ENCODE measurements at places on chromosomes 2 and 18.

DNA sequence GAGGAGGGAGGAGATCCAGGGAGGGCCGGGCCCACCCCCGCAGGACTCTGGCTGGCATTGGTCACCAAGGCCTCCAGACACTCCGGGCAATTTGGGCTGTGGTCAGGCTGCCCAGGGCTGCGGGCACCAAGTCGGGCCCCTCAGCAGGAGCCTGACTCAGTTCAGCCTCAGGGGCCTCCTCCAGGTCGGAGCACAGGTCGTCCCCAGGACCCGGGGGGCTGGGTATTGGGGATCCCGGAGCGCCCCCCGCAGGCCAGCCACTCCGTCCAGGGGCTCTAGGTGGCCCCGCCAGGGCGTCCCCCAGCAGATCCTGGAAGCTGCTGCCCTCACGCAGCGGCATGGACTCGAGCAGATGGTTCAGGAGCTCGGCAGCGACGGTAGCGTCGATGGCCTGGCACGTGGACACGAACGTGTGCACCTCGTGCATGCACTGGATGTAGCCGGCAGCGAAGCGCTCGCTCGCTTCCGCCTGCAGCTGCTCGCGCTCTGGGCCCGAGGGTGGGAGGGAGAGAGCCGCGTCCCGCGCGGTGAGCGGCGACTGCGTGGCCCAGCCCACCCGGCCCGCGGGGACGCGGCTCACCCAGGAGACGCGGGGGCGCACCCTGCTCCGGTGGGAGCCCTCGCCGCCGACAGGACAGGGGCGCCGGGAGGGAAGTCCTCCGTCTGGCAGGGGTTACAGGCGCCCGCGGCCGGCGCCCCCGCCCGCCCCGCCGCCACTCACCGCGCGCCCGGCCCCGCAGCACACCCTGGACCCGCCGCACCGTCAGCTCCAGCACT lies 884 bp downstream of the HES6 start:
- DNase-seq, result peak; percentile 68

GRCh38 chr2:184677171-184677570 lies 78.8 kb downstream of the ZNF804A start:
- DNase-seq, result no peak

DNA sequence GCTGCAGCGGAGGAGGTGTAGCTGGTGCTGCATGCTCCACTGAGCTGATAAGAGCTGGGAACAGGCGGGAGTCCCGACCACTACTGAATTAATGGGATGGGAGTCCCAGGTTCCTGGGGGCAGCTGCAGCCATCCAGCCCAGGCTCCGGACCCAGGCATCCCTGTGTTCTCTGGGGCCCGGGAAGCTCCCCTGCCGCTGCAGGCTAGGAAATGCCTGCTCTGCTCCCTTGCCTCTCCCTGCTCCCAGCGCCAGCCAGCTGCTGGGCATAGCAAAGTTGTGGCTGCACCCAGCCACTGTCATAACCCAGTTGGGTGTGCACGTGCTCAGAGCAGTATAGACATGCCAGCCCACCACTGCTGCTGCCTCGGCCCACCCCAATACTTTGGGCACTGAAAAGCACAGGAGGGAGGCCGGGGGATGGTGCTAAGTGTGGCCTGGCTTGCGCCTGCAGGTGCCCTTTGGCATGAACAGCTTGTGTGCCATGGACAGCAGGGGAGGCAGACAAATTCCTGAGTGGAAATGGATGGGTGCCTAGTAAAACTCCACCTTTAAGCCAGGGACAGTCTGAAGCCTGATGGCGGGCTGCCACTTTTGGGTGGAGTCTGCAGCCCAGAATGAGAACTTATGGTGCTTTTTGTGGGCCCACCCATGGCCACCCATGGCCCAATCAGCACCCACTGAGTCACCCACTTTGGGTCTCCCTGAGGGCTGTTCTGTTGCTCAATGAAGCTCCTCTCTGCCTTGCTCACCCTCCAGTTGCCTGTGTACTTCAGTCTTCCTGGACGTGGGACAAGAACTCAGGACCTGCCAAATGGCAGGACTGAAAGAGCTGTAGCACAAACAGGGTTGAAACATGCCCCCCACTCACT lies 219.3 kb upstream of the TMEFF2 start:
- no peak for DNase-seq

- no peak for DNase-seq
Measured at GRCh38 chr18:57975805-57976204, 68.2 kb upstream of the NEDD4L start.

GRCh38 chr18:8247700-8248099 lies 361.5 kb upstream of the RAB12 start:
- no peak for DNase-seq

DNA sequence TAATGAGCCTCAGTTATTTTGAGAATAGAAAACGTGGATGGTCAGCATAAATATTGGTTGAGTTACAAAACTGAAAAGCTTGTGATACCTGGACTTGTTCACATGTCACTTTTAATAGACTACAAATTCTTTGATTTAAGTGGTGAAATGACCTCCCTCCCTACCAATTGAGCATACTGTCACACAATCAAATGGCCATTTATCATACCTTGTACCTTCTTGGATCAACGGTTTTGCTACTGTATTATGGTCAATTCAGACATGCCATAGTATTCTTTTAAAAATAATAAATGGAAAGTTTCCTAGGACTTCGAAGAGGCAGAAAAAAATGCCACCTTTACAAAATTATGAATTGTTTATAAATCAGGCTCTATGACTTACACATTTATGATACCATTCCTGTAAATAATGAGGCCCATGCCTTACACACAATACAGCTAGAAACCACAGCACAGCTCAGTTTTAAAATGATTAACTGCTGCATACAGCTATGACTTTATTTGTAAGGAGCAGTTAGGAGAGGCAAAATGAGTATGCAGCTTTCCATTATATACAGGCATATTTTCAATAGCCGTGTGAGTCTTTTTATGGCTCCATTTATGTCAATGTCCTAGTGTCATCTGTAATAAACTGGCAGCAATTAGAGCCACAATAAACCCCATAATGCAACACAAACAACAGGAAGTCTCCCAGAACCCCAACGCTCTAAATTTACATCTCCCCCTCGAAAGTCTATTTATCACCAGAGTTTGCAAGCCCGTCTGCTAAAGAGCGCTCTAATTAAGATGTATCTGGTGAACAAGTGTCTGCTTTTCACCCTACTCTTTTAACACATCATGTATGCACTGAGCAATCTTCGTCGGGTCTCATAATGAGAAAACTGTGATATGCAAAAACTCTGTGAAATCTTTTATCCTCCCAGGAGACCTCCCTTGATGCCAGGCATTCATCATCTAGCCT lies 176.1 kb downstream of the ZNF521 start:
- DNase-seq, result no peak

- DNase-seq, result no peak
Measured at GRCh38 chr2:239092571-239093294, 244.8 kb downstream of the TWIST2 start.

DNA sequence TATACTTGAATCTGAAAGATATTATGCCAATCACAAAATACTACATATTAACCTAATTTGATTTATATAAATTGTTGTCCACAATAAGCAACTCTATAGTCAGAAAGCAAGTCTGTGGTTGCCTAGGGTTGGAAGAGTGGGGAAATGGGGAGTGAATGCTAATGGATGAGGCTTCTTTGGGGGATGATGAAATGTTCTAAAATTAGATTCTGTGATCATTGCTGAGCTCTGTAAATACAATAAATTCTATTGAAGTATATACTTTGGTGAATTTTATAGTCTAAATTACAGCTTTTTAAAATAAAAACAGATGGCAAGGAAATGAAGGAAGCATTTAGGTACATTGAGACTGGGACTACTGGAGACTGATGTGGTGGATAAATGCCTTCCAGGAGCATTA lies 275.5 kb downstream of the MBD2 start:
- DNase-seq, result no peak

DNA sequence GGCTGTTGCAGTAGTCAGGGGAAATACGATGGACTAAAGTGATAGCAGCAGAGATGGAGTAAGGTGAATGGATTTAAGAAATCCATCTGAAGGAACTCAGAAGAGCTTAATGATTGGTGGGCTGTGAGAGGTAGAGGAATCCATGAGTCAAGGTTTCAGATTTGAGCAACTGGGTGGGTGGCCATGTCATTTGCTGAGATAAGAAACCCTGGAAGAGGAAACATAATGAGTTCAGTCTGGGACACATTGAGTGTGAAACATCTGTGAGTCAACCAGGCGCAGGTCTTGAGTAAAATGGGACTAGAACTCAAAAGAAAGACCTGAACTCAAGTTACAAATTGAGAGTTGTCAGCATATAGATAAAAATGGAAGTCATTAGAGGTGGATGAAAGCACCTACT lies 19.7 kb upstream of the ASNSD1 start:
- no peak for DNase-seq

GRCh38 chr2:219570194-219570923 lies 980 bp downstream of the OBSL1 start:
- no peak for DNase-seq

DNA sequence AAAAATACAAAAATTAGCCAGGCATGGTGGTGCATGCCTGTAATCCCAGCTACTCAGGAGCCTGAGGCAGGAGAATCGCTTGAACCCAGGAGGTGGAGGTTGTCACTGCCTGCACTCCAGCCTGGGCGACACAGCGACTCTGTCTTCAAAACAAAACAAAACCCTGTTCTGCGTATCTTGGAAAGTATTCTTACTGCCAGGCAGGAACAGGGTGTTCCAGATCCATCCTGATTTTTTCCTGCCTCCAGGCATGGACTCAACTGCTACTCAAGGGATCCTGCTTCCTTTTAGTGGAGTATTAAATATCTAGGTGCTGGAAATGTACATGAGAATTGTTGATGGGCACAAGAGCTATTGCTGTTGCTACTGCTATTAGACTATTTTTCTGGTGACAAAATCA lies 12.3 kb downstream of the HSPD1 start:
- no peak for DNase-seq

DNA sequence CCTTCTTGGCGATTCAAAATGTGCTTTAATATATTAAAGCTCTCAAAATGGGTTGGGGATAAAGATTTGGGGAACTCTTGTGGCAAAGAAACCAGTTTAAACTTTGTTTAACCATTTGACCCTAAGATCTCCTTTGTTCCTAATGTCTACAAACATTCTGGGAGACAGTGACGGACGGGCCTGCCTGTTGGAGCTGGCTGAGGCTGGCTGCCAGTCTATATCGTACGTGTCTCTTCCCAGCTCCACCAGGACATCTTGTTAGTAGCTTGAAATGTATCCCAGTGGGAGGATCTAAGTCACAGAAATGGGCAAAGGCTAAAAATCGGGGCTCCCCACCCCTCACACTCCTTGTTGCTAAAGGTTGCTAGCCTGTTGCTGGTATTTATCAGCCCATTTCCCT lies 30.7 kb downstream of the ZNF532 start:
- DNase-seq, result no peak

DNA sequence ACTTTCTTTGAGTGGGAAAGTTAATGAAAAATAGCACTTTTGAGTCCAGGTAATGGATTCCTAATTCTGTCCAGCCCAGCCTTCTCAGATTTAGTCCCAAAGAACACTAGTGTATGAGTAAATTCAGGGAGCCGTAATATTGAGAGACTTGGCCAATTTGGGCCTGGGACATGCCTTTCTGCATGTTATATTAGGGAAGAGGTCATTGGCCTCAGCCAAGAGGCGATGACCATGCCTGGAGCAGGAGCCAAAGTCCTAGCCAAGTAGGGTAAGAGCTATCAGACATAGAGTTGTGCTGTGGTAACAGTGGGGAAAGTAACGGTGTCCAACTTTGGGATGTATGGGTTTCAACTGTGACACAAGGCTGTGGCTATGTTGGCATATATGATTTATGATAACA lies 336.5 kb upstream of the ZNF804A start:
- no peak for DNase-seq

DNA sequence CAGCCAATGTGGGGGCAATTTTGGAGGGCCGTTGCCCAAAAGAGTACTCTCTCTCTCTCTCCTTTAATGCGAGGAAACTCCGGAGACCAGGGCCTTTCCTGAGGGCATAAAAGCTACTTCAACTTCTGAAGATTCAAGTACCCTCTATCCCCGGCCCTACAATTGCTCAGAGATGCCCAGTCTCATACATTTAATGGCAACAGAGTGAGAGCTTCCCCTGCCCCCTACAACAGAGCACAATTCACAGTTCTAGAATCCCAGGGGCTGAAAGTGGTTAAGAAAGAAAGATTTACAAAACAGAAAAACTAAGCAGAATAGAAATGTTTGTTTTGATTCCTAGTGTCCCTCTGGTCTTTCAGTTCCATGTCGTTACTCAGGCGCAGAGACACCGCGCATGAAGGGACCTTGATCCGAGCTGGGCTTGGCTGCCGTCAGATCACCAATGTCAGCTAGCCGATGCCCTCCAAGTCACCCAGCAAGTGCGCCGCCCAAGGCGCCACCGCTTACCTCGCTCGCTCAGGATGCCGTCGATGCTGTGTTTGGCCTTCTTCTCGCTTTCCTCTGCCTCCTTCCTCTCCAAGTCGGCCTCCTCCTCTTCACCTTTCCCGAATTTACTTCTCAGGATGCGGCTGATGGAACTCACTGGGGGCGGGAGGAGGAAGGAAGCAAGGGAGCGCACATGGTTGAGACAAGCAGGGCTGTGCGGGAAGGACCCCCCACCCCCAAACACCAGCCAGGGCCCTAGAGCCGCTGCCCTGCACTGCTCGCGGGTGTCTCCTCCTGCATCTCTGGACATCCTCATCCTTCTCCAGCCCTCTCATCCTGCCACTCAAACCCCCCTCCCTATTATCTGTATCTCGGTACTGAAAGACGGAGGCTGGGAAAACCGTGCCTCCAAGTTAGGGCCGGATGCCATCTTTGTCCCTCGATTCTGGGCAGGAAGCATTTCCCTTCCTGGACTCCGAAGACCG lies 4.9 kb downstream of the PAX3 start:
- DNase-seq, result no peak

GRCh38 chr2:122194546-122194945 lies 439.1 kb downstream of the TSN start:
- no peak for DNase-seq

DNA sequence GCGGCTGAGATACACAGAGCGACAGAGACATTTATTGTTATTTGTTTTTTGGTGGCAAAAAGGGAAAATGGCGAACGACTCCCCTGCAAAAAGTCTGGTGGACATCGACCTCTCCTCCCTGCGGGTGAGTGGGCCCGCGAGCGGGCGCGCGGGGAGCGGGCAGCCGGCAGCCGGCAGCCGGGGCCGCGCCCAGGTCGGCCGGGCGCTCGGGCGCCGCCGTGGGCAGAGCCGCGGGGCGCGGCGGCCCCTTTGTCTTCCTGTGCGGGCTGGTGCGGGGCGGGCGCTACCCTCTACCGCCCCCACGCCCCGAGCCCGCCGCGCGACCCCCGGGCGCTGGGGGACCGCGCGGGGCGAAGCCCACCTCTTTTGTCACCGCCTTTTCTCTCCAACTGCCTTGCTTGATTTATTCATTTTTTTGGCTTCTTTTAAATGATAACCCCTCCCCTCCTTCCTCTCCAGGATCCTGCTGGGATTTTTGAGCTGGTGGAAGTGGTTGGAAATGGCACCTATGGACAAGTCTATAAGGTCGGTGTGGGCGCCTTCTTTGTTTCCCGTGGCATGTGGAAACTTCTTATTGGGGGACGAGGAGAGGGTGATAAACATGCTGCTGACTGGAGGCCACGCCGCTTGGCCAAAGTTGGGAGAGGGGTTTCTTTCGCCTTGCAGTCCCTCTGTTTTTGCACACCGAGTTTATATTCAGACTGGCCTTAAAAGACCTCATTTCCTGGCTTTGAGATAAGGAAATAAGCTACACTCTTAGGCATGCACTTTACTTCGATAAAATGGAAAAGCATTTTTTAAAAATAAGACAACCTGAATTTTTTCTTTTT lies 722 bp downstream of the MAP4K4 start:
- DNase-seq, result peak; percentile 47

- DNase-seq, result no peak
Measured at GRCh38 chr2:99771681-99772333, 282.0 kb upstream of the REV1 start.
